ENCODE measurements at places on chromosomes 7 and 10. TPM values are rescaled to one million over a fixed set of nuclear protein-coding genes. Genes with fewer than 3 reads are reported as not detected.

- no peaks in the 10 kb centered on the region for H3K36me3 ChIP-seq
- H3K27ac ChIP-seq, result no peak overlapping the region
- H3K27me3 ChIP-seq, result no peaks in the 10 kb centered on the region
- no peak overlapping the region for H3K4me3 ChIP-seq
Measured at GRCh38 chr7:108147031-108147563, 16.9 kb upstream of the LAMB4 start.

- DNase-seq, result no peak
- peaks cover 9% of the 10 kb centered on the region for H3K4me1 ChIP-seq
- no peaks in the 10 kb centered on the region for H3K36me3 ChIP-seq
- no peaks in the 10 kb centered on the region for H3K27me3 ChIP-seq
- no peak overlapping the region for H3K4me3 ChIP-seq
Measured at GRCh38 chr10:6513476-6513875, 66.6 kb downstream of the PRKCQ start.

GRCh38 chr10:79336276-79336675, 11.0 kb upstream of the PPIF start:
- H3K36me3 ChIP-seq, result no peaks in the 10 kb centered on the region
- H3K4me1 ChIP-seq, result peaks cover 6% of the 10 kb centered on the region
- H3K27ac ChIP-seq, result no peak overlapping the region
- no peak overlapping the region for H3K4me3 ChIP-seq

- no peaks in the 10 kb centered on the region for H3K4me1 ChIP-seq
- peaks cover 8% of the 10 kb centered on the region for H3K36me3 ChIP-seq
- peak; percentile 70 for DNase-seq
- no peaks in the 10 kb centered on the region for H3K27me3 ChIP-seq
- no peak overlapping the region for H3K27ac ChIP-seq
- H3K4me3 ChIP-seq, result no peak overlapping the region
Measured at GRCh38 chr10:110137142-110137545, 70.3 kb upstream of the MXI1 start.

DNA sequence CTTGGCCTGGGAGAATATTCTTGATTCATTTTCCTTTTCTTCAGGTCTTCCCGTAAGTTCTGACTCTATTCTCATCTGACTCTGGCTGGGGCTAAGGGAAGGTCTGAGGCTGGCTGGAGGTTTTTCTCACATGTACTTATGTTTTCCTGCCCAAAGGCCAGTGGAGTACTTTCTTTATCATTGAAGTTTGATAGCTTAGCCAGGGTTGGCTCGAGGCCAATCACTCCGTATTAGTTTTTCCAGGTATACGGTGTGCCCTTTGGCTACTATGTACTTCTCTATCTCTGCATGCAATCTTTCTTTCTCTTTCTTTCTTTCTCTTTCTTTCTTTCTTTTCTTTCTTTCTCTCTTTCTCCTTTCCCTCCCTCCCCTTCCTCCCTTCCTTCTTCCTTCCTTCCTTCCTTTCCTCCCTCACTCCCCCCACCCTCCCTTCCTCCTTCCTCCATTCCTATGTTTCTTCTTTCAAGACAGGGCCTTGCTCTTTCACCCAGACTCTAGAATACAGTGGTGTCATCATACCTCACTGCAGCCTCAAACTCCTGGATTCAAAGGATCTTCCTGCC, 26.8 kb upstream of the VKORC1L1 start:
- no peaks in the 10 kb centered on the region for H3K27me3 ChIP-seq
- no peaks in the 10 kb centered on the region for H3K36me3 ChIP-seq
- H3K27ac ChIP-seq, result no peak overlapping the region
- DNase-seq, result no peak
- H3K4me1 ChIP-seq, result no peaks in the 10 kb centered on the region

DNA sequence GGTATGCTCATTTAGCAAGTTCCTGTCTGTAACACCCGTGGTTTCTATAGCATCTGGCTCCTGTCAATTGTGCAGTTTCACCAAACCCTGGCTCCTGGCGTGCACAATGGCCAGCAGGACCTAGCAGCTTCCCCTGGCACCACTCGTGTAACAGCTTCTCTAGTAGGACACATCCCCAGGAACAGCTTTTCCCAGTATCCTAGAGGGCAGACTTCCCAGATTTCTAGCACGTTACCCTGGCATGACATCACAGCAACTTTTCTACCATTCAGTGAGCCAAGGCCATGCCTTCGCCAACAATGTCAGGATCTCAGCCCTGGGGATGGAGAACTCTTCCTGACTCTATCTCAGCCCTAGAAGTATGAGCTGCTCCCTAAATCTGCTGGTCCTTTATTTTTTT, 6.5 kb downstream of the YME1L1 start:
- no peaks in the 10 kb centered on the region for H3K27me3 ChIP-seq
- H3K27ac ChIP-seq, result peak overlapping the region; percentile 82
- no peak for DNase-seq

- H3K27me3 ChIP-seq, result no peaks in the 10 kb centered on the region
- DNase-seq, result peak; percentile 3
- H3K4me1 ChIP-seq, result peaks cover 6% of the 10 kb centered on the region
- H3K36me3 ChIP-seq, result no peaks in the 10 kb centered on the region
- H3K27ac ChIP-seq, result no peak overlapping the region
Measured at GRCh38 chr10:58444876-58445275, 59.7 kb downstream of the TFAM start.

DNA sequence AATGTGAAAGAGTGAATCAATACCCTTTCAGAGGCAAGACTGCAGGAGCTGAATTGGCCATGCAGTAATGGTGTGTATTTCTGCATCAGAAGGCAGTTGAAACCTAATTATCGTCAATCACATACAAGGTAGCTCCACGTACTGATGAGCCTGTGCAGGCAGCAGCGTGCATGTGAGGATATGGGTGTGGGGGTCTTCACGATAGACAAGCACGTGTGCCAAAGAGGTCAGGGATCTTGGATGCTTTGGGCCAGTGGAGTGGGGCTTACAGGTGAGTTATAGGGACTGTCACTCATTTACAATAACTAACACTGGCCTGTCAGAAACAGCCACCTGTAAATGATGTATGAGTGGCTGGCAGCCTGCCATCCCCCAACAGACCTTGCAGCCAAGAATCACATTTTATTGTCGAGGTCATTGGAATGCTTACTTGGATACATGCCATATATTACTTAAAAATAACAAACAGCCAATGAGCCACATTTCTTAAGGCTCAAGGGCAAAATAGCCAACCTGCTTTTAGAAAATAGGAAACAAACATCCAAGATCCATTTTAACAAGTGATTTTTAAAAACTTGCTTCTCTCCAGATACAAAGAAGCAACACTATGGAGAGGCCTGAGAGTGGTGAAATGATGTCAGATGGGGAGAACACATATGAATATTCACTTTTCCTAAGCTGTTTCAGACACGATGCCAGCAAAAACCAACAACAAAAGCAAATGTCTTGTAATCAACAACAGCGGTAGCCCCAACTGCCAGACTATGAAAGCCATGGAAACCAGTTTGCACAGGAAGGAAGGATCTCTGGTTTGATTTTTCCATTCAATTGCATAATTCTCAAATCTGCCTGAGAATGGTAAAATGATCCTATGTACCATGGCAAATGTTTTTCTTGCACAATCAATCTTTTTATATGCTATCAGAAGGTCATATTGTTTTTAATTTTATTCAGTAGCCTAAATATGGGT, 210.7 kb downstream of the SKAP2 start:
- no peaks in the 10 kb centered on the region for H3K36me3 ChIP-seq
- no peak overlapping the region for H3K4me3 ChIP-seq
- peaks cover 38% of the 10 kb centered on the region for H3K4me1 ChIP-seq
- no peak overlapping the region for H3K27ac ChIP-seq

- H3K4me1 ChIP-seq, result peaks cover 29% of the 10 kb centered on the region
- no peaks in the 10 kb centered on the region for H3K27me3 ChIP-seq
- H3K36me3 ChIP-seq, result no peaks in the 10 kb centered on the region
- H3K4me3 ChIP-seq, result no peak overlapping the region
- no peak overlapping the region for H3K27ac ChIP-seq
Measured at GRCh38 chr10:44376472-44377099, 8.3 kb downstream of the CXCL12 start.

- H3K36me3 ChIP-seq, result no peaks in the 10 kb centered on the region
- no peak overlapping the region for H3K27ac ChIP-seq
- no peaks in the 10 kb centered on the region for H3K4me1 ChIP-seq
- peak; percentile 23 for DNase-seq
- no peak overlapping the region for H3K4me3 ChIP-seq
- H3K27me3 ChIP-seq, result no peaks in the 10 kb centered on the region
Measured at GRCh38 chr7:145692237-145692950, 424.2 kb upstream of the CNTNAP2 start.

DNA sequence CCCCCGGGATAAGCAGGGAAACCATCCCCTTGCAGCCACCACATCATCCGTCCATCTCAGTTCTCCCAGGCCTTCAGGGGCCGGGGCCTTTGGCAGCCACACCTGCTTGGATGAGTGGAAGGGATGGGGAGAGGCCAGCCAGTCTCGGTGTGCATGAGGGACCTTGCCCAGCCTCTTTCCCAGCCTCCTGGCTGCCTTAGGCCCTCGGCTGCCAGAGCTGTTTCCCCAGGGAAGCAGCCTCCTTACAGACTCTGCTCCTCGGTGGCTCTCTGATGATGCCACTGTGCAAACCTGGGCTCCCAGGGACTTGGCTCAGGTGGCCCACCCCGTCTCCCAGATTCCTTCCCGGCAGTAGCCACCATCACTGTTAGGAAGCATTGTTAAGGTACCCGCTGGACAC, 14.7 kb downstream of the FGF8 start:
- no peak overlapping the region for H3K4me3 ChIP-seq
- no peak for DNase-seq
- no peaks in the 10 kb centered on the region for H3K36me3 ChIP-seq
- no peak overlapping the region for H3K27ac ChIP-seq
- H3K4me1 ChIP-seq, result peaks cover 27% of the 10 kb centered on the region

DNA sequence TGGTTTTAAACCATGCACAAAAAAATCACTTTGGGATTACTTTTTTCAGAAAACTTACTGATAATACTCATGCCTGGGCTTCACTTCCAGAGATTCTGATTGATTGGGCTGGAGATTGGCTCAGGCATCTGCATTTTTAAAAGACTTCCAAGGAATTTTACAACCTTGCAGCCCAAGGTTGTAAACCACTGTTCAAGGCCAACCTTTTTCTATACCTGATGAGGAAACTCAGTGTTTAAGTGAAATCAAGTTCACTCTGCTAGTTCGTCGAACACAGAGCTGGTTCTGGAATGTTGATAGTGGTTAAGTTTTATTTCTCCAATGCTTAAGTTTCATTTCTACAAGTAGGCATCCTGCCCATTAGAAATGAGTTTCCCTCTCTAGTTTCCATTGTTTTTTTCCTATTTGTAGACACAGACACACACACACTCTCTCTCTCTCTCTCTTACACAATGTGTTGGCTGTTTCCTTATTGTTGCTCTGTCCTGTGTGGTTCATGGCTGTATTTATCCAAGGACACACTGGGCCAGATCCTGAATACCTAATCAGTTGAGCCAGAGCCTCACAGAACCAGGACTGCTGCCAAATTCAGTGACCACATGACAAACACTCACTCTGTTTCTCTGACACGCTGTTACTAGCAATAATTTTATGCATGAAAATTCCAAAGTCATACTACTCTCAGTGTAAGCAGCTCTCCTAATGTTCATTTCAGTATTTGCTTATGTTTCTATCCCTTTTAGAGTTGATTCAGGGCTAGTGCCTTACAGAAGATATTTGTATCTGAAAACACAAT, 3.7 kb upstream of the IFIT1B start:
- DNase-seq, result no peak
- peaks cover 3% of the 10 kb centered on the region for H3K4me1 ChIP-seq
- H3K27ac ChIP-seq, result no peak overlapping the region
- H3K4me3 ChIP-seq, result no peak overlapping the region
- no peaks in the 10 kb centered on the region for H3K36me3 ChIP-seq

GRCh38 chr10:3043512-3044368, 23.6 kb upstream of the PFKP start:
- peaks cover 32% of the 10 kb centered on the region for H3K4me1 ChIP-seq
- no peak overlapping the region for H3K27ac ChIP-seq
- DNase-seq, result peak; percentile 89
- no peaks in the 10 kb centered on the region for H3K27me3 ChIP-seq
- no peaks in the 10 kb centered on the region for H3K36me3 ChIP-seq
- no peak overlapping the region for H3K4me3 ChIP-seq

GRCh38 chr10:63657761-63658160, 136.6 kb downstream of the REEP3 start:
- no peaks in the 10 kb centered on the region for H3K4me1 ChIP-seq
- H3K27me3 ChIP-seq, result no peaks in the 10 kb centered on the region
- H3K4me3 ChIP-seq, result no peak overlapping the region
- H3K36me3 ChIP-seq, result no peaks in the 10 kb centered on the region

DNA sequence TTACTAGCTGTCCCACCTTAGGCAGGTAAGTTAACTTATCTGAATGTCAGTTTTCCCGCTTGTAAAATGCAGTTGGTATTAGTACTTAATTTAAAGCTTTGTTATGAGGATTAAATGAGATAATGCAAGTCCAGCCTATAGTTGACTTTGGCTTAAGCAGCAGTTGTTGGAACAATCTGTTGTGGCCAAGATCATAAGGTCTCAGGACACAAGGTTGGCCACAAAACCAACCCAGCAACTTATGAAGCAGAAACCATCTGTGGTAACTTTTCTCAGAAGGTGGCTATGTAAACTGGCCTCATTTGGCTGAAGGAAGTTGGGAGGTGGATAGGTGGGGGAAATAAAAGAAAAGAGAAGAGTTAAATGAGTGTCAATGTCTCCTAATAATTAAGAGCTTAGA, 29.4 kb downstream of the ENTPD1 start:
- peaks cover 11% of the 10 kb centered on the region for H3K4me1 ChIP-seq
- no peaks in the 10 kb centered on the region for H3K27me3 ChIP-seq
- no peaks in the 10 kb centered on the region for H3K36me3 ChIP-seq
- no peak overlapping the region for H3K4me3 ChIP-seq

DNA sequence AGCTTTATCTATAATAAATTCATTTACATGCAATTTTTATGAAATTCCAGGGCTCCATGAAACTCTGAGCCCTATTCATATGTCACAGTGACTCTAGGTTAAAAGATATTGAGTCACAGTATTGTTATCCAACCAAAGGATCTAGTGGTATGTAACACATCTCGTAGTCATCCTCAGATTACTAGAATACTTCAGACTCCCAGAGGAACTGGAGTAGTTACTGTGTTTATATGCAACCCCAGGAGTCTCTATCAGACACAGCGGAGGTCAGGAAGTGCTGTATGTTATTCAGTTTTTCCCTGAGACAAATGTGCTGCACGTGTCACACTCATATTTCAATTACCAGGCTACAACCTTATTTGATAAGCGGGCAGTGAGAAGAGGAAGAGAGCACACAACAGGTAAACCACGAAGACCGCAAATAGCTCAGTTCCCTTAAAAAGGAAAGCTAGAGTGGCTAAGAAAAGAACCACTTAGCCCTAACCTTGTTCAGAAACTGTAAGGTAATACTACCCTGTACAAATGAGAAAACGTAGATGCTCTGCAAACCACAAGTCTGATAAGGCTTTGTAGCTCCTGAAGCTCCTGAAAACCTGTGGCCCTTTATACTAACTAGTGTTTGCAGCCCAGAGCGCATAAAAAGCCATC, 114.0 kb upstream of the CNTNAP2 start:
- no peaks in the 10 kb centered on the region for H3K36me3 ChIP-seq
- H3K4me1 ChIP-seq, result no peaks in the 10 kb centered on the region
- no peak overlapping the region for H3K4me3 ChIP-seq
- no peak for DNase-seq

The TMEM168 gene
- total RNA-seq, result 18.3 TPM

The CFAP43 gene
- 2.7 TPM for total RNA-seq

The VAX1 gene
- total RNA-seq, result not detected

The NYAP1 gene
- total RNA-seq, result 1.2 TPM

The LOXL4 gene
- 0.92 TPM for total RNA-seq

The TDRD1 gene
- not detected for total RNA-seq
